Karpas-422 (cell line): ENCODE measurements at places on chromosomes 5 and 9. TPM values are rescaled to one million over a fixed set of nuclear protein-coding genes. Genes with fewer than 3 reads are reported as not detected.

TRPM3 gene
- total RNA-seq, result not detected in 2 replicates

SLC6A3 gene
- not detected in 2 replicates for total RNA-seq

INSL6 gene
- not detected in 2 replicates for total RNA-seq

SLC46A2 gene
- not detected in 2 replicates for total RNA-seq

DMGDH gene
- total RNA-seq, result not detected in 2 replicates

IQGAP2 gene
- not detected in 2 replicates for total RNA-seq

SHB gene
- total RNA-seq, result 27.1 and 42.8 TPM in 2 replicates

GTF2H2C gene
- 35.2 and 69.8 TPM in 2 replicates for total RNA-seq

SPATA9 gene
- not detected in 2 replicates for total RNA-seq

DENND4C gene
- total RNA-seq, result 42.8 and 47.9 TPM in 2 replicates

SRD5A1 gene
- 18.0 and 19.5 TPM in 2 replicates for total RNA-seq

C9orf50 gene
- total RNA-seq, result not detected in 2 replicates

COL23A1 gene
- 5.7 and 7.6 TPM in 2 replicates for total RNA-seq

DNAI1 gene
- total RNA-seq, result 1.6 and 3.4 TPM in 2 replicates

KCNV2 gene
- 1.6 and 1.8 TPM in 2 replicates for total RNA-seq

DHX29 gene
- total RNA-seq, result 13.2 and 23.5 TPM in 2 replicates

CCL27 gene
- 0.36 TPM in 1 of 2 replicates, not detected in the other for total RNA-seq

NR2F1-AS1 gene
- total RNA-seq, result 1.7 TPM in 1 of 2 replicates, not detected in the other

DRD1 gene
- total RNA-seq, result not detected in 2 replicates
